Forelimb muscle (tissue), 1 donor: ENCODE measurements at places on chromosomes 2 and 18.

DNA sequence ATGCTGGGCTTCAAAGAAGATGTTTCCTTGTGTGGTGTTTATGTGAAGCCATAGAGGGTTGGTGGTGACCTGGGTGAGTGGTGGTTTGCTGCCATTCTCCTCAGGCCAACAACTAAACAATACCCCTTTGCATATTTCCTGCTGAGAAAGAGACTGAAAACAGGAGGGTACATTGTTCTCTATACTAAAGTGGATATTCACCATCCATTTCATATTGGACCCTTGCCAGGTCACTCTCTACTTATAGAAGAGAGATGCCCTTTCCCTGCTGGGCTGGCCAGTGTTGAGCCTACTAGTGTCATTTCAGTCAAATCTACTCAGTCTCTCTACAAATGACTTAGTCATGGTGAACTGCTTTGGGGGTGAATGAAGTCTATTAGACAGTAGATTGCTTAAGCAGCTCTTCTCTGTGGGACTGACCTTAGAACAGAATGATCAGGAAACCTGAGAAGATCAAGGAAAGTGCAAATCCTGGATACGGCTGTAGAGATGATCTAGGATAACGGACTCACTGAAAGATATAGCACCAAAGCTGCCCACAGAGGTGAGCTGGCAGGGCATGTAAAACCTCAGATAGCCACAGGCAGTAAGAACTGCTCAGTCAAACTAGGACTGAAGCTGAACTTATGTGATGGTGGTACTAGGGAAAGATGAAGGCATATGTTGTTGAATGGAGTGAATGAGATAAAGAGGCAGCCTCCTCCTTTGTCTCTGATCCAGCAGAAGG, 154.9 kb downstream of the MYO3B start:
- DNase-seq: no peak

DNA sequence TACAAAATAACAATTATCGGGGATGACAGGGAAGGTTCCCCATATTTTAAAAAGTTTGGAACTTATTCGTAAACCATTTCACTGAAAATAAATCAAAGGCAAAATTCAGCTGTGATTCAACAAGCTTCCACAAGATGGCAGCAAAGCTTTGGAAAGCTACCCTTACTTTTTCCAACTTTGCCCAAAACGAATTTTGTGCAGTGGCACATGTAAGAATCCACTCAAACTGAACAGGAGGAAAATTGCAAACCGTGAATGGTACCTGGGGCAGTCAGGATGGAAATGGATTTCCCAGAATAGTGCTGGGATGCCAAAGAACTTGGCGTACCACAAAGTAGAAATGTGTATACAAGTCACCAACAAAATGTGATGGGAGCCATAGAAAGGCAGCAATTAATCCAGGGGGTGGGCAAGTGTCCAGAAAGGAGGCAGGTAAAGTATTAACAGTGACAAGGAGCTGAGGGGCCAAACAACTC, 10.7 kb downstream of the RPL31 start:
- no peak for DNase-seq

DNA sequence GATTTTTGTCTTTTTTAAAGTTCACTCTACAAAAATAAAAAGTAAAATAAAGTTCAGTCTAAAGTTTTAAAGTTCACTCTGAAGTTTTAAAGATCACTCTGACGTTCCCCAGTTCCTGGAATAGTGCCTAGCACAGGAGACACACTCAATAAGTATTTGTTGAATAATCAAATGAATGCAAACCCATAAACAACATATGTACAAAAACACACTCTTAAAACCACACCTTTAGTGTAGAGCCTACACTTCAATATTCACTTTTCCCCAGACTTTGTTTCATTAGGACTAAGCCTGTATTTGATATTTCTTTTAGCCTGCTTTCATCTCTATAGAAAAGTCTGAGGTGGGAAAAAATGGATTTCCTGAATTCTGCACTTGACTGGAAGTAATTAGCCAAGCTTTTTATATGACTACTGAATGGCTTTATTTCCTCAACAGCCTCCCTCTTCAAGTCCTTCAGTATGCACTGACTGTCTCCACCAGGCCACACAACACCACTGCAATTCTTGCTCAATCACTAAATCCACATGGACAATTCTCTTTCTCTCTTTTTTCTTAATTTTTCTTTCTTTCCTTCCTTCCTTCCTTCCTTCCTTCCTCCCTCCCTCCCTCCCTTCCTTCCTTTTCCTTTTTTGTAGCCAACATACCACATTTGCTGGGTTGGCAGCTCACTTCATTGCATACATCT, 104.6 kb downstream of the SS18 start:
- no peak for DNase-seq

DNA sequence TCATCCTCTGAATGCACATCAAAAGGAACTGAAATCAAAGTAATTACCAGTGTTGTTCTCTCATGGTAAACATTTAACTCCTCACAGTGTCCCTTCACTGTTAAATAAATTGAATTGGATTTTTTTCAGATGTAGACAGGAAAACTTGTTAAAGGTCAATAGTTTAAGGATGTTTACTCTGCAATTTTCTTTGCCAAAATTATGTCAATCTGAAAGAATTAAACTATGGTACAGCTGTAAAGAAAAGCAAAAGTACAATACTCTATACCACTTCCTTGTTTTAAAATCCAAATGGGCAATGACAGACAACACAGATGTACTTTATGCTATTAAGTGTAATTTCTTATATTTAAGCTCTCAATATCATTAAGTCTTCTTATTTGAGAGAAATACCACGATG, 153.2 kb downstream of the WDPCP start:
- no peak for DNase-seq

GRCh38 chr2:237320801-237321560, 93.0 kb downstream of the COL6A3 start:
- no peak for DNase-seq

DNA sequence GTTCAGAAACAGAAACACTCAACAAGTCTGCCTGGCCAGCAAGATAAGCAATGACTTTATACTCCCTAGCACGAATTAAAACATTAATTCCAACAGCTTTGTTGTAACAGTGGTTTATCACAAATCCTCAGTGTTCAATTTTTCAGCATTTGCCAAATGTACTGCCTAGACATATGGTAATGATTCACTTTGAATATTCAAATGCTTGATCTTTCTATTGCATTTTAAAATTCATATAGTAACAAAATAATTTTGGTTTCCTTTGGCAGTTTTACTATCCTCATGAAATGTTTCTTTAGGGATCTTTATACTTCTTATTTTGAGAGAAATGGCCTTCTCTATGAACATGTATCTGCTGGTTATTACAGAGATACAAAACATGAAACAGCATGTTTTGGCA, 851.8 kb upstream of the NXPH2 start:
- no peak for DNase-seq

DNA sequence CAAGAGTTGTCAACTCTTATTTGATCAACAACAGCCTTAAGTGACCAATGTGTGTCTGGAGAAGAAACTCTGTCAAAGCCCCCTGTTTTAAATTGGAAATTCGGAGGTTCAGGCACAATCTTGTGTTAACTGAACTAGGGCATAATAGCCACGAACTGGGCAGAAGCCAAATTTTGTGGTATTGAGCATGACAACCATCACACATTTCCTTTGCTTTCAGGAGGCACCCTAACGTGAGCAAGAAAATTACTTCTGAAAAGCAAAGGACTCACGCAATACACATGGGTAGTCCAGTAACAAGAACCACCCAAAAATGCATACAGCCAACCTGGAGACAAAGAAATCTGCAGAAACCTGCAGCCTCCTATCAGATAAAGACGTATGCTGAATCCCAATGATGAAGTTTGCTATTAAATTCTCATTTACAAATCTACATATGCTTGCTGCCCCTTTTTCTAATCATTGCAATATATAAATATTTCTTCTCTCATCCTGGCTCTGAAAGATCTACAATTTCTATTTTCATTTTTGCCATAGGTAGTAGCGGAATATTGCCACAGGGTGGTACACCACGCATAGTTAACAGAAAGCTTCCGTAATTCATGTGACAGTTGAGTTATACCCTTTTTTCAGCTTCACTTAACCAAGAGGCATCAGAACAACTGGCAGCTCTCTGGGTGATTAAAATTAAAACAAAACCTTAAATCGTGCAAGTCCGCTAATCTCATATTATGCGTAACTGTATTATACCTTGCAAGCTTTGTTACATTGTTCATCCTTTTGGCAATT, 495.8 kb downstream of the NRXN1 start:
- no peak for DNase-seq

GRCh38 chr18:50573679-50574078, 13.8 kb downstream of the MAPK4 start:
- DNase-seq: no peak

DNA sequence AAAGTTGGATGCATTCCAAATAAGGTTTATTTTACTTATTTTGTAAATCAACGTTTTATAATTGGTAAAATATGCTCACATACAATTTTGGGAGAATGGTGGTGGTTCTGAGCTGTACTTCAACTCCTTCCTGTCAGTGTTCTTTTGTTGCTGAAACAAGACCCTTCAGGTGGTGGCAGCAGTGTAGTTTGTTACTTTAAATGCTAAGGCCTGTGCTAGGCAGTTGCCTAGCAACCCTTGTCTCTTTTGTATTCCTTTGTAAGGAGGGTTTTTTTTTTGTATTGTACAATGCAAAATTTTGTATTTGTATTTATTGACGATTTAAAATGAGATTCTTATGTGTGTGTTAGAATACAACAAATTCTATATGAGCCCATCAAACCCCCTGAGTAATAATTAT, 166.0 kb upstream of the FAM98A start:
- no peak for DNase-seq

DNA sequence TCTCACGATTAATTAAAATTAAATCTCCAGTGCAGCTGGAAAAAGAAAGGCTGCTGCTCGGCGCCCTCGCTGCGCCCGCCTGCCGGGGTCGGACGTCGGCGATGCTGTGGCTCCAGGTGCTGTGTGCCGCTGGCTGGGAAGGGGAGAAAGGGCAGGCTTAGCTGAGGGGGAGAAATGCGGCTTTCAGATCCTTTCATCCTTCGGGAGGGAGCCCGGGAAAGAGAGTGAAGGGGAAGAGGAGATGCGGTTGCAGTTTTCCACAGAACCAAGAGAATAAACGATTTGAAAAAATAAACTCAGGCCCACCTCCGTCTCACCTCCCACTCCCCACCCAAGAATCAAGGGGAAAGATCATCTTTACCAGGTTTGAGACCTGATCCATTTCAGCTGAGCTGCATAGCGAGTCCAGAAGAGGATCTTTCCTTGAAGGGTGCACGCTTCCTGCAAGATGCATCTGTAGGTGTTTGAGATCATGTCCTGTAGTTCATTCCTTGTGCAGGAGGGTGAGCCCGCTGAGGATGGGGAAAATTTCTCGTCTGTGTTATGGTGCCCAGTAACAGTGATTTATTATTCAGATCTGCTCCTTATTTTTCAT, 495 bp downstream of the TMEM169 start:
- no peak for DNase-seq

DNA sequence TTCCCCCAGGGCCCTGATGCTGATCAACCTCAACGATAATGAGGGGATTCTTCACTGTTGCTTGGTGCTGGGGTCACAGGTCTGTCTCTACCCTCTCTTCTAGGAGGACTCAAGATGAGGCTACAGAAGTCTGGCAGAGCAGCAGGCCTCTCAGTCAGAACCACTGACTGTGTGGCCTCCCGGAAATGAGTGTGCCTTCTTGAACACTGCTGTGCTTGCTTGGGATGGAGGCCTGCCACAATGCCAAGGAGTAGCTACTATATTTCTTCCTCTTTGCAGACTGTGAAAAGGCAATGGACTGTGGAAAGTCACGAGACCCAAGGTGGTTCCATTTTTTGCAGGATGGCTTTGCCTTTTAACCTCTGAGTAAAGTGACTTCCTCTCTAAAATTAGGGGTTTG, 5.8 kb upstream of the HOXD1 start:
- DNase-seq: no peak

- DNase-seq: no peak
Measured at GRCh38 chr2:25566694-25567093, 106.7 kb downstream of the DTNB start.

GRCh38 chr2:173393636-173394035, 39.0 kb downstream of the CDCA7 start:
- no peak for DNase-seq

DNA sequence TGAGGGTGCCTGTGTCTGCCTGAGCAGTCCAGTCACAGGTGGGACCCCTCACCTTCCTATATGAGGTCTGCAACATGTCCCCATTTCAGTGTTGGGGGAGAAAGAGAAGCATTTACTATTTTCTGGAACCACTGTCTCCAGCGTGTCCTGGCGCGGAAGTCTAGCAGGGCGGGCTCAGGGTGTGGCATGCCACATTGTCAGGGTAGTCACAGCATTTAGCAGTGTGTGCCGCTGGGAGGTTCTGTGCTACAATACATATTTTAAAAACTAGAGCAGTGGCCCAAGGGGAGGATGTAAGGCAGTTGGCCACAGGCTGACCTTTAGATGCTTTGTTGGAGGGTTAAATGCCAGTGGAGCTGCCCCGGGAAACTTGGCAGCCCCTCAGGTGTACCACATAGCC, 12.5 kb downstream of the UBE2F start:
- DNase-seq: no peak

DNA sequence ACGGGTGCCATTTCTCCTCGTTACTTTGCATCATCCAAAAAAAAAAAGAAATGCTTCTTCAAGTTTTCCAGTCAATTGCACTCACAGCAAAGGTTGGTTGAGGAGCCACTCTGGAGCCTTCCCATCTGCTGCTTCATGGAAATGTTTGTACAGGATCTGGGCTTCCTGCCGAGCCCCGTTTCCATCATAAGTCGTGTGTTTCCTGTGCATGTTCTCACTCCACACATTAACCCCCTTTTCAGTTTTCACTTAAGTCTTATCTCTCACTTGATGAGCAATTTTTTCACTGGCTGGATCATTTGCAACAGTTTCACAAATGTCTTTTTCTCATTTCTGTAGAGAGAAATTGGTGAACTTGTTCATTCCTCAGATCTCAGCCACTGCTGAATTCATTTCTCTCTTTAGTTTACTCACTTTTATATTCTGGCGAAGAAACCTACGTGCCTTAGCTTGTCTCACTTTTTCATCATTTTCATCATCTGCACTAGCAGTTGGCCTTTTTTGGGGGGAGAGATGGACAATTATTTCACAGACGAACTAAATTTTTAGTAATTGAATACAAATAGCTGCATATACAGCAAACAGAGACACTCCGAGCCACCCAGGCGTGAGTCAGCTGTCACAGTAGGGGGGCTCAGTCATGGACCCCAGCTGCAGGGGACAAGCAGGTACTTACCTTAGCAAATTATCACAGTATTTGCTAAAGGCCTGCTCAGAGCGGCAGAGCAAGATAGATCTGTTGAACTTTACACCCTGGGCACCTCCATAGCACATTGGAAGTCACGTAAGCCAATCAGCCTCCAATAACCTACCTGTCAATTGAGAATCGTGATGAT, 750.8 kb upstream of the ID2 start:
- no peak for DNase-seq

- DNase-seq: no peak
Measured at GRCh38 chr18:38520786-38521185, 955.2 kb upstream of the CELF4 start.

GRCh38 chr18:48594471-48595094, 55.8 kb downstream of the CTIF start:
- DNase-seq: no peak

GRCh38 chr2:190467575-190468083, 59.5 kb downstream of the MFSD6 start:
- no peak for DNase-seq
